ENCODE measurements at places on chromosomes 2 and 18.

- no peak for DNase-seq
Observed at GRCh38 chr2:19348692-19349091, 9.7 kb downstream of the OSR1 start.

DNA sequence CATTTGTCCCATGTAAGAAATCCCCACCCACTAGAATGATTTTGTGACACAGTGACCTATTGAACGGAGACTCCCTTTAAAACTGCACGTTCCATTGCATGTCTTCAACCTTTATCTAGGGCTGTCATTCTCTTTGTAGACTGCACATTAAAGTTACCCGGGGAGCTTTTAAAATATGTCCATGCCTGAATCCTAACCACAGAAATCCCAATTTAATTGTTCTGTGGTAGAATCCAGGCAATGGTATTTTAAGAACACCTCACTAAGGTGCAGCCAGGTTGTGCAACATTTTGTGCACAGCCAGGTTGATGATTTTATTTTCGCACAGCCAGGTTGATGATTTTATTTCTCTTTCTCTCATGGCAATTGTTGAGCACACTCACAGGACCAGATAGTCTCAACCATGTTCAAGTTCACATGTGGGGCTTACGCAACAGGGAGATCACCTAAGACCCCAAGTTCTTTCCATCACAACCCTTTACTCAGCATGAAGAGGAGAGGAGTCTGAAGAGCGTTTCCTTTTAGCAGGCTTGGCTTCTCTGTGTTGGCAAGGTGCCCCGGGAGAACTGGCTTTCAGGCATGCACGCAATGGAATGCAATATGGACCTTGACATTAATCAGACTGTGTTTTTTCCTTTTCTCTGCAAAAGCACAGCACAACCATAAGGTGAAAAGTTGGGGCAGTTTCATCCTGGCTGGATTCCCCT lies 467.3 kb upstream of the ETAA1 start:
- DNase-seq, result no peak

DNA sequence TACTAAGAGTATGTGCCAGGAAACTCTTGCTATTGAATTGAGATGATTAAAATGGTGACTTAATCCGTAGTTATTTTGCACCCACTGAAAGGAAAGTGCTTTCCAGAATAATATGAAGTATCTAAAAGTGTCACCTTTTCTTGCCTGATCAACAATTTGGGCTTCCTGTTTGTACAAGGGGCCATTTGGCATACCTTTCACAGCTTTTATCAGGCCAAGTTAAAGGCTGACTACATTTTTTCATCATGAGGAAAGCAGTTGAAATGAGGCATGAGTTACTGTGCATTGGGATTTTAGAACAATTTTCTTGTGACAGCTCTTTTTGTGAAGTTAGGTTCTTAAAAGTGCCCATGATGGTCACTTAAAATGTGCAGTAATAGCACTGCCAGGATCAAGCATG lies 11.2 kb downstream of the TSN start:
- DNase-seq, result no peak

DNA sequence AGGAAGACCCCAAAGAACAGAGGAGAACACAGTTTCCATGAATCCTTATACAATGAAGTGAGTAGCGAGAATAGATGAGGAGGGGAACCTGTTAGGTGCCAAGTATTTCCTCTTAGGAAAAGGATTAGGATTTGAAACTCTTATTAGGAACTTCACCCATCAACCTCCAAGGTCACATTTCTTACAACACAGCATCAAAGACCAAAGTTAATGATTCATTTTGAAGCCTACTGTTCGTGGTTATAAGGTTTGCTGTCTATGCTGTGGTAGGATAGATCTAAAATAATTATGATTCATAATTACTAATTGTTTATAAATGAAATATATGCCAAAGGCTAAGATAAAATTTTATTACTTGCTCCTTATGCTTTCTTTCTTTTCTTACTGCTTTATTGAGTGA lies 6.1 kb downstream of the CFAP221 start:
- DNase-seq, result no peak

- no peak for DNase-seq
Observed at GRCh38 chr2:234355808-234356365, 141.0 kb downstream of the ARL4C start.
